ELR (cell line): ENCODE measurements at places on chromosomes 3 and 15.

GRCh38 chr3:64384561-64384960, 159.3 kb upstream of the PRICKLE2 start:
- no peak for DNase-seq

DNA sequence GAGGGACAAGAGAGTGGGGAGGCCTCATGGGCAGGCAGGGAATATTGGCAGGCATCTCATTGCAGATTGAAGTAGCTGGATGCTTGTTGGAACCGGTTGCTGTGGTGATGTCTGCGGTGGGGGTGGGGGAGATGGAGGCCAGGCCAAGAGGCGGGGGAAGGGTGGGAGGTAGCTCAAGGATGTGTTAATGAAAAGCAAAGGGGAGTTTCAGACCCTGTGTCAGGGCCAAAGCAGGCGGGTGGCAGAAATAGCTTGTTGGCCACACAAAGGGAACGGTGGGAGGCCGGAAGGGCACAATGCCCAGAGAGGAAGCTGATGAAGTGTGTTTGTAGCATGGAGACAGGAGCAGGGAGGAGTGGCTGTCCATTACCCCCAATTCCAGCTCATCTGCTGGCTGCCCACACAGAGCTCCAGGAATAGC, 28.0 kb downstream of the CCDC33 start:
- no peak for DNase-seq

GRCh38 chr15:36544518-36545466, 34.6 kb upstream of the CDIN1 start:
- DNase-seq: no peak

GRCh38 chr3:116341899-116342298, 103.4 kb downstream of the LSAMP start:
- no peak for DNase-seq

DNA sequence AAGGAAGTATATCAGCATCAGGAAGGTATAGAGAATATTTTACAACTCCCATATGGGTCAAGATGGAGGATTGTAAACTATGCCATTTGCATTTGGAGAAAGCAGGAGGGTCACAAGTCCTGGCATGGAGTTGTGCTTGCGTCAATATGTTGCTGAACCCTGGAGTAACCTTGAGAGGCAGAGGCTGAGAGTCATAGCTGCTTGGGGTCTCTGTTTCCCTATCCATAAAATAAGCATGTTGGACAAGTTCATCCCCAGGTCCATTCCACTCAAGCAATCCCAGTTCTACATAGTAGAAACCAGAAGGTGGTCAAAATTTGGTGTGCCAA, 273.6 kb downstream of the MECOM start:
- no peak for DNase-seq
